ENCODE measurements at places on chromosomes 4 and X.

DNA sequence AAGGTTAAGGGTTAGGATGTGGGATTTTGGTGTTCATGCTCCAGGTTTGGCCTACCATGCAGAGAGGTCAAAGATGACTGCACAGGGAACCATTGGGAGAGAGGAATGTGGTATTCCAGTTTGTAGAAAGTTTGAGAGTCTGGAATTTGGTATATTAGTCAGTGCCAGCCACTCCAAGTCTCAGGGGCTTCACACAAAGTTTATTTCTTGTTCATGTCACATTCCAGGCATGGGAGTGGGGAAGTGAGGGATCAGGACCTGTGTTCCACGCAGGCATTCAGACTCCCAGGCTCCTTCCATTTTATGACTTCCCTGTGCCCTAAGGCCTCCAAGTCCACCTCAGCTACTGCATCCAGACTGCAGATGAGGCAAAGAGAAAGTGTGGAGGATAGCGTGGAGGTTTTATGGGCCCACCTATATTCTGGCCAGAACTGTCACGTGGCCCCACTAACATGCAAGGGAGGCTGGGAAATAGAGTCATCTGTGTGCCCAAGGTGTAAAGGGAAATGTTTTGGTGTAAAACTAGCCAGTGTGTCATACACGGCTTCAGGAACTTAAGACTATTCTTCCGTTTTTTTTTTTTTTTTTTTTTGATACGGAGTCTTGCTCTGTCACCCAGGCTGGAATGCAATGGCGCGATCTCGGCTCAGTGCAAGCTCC lies 140.6 kb upstream of the SCML1 start:
- no peak for DNase-seq

DNA sequence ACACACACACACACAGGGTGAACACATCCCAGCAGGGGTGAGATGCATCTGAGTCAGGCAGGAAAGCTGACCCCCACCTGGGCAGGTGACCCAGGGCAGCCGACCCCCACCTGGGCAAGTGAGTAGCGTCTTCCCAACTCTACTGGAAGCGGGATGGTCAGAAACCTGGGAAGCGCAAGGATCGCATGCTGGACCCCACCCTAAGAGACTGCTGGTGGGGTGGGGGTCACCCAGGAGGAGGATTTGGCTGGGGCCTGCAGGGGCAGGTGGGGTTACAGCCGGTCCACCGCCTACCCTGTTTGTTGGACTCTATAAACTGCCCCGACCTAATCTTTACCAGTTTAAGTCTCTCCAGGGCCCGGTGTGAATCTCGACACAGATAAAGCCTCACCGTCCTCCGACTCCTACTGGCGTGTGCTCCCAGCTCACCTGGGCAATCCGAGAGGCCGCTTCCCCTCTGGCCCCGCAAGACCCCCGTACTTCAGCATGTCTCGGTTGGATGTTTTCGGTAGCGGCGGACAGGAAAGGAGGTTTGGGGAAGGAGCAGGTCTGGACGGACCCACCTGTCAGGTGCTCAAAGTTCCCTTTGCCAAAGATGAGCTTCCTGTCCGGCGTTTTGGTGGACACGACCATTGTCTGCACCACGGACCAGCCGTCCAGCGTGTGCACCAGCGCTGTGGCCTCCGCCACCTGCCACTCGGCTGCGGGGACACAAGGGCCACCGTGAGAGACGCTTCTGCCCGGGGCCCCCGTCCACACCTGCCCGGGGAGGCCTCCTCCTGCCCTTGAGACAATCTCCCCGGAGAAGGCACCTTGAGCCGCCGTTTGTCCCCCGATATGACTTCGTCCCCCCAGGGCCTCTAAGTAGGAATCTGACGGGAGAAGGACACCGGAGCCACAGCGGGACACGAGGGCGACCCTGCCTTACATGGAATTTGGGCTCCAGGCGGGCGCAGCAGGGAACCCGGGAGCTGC lies 2.0 kb downstream of the GTPBP6 start:
- no peak for DNase-seq

- no peak for DNase-seq
Observed at GRCh38 chr4:130985371-130985770, 1889.4 kb downstream of the C4orf33 start.

DNA sequence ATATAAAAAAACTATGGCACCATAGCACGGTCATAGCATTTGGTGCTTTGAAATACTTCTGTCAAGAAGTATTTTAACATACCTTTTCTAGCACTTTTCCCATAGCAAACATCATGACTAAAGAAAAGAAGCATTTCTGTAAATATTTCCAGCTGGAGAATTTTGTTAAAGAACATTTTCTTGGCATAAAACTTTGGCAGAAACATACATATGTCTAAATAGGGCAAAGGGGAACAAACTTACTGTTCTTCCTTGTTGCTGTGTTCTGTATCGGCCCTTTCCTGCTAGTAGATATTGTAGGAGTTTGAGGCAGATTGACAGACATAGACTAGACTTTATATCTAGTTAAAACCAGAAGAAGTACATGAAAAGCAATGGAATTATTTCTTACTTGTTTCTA lies 2368.5 kb downstream of the PCDH7 start:
- DNase-seq, result no peak

DNA sequence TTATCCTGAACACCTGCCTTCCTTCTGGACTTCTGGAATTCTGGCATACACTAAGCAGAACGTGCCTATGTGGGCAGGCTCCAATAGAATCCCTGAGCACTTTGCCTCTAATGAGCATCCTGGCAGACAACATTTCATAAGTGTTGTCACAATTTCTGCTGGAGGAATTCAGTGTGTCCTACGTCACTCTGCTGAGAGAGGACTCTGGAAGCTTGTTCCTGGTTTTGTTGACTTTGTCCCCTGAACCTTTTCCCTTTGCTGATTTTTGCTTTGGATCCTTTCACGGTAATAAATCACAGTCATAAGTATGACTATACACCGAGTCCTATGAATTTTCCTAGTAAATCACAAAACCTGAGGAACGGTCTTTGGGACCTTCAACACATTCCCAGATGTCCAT lies 43.2 kb downstream of the MTMR8 start:
- no peak for DNase-seq

- DNase-seq, result no peak
Observed at GRCh38 chr4:99998062-99998867, 48.2 kb upstream of the H2AZ1 start.

- DNase-seq, result no peak
Observed at GRCh38 chr4:15131551-15131950, 129.3 kb downstream of the CPEB2 start.

GRCh38 chr4:159134429-159134828 lies 31.6 kb downstream of the RAPGEF2 start:
- DNase-seq, result no peak

- no peak for DNase-seq
Observed at GRCh38 chrX:139204898-139205667, 325.5 kb upstream of the F9 start.

- no peak for DNase-seq
Observed at GRCh38 chrX:107730991-107731766, 44.4 kb downstream of the TSC22D3 start.

DNA sequence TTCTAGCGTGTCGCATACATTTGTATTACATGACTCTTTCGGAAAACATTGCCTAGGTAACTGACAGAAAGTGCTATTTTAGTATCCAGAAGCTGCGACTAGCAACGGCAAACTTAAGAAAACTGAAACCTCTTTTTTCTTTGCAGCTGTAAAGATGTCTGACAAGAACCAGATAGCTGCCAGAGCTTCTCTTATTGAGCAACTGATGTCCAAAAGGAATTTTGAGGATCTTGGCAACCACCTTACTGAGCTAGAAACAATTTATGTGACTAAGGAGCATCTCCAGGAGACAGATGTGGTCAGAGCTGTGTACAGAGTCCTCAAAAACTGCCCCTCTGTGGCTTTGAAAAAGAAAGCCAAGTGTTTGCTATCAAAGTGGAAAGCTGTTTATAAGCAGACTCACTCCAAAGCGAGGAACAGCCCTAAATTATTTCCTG lies 9.4 kb downstream of the TCEANC start:
- no peak for DNase-seq

DNA sequence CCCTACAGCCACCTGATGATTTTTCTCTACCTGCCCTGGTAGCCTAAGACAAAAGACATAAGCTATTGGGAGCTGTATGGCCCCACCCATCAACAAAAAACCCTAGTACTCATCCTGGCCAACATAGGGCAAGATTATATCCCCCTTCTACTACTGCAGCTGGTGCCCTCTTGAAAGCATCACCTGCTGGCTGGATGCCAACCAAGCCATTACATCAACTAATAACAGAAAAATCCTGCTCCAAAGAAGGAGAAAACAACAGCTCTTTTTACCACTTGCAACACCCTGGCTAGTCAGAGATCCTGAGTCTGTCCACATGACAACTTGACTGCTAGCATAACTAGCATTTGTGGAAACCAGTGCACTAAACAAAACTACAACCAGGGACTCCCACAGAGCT lies 43.6 kb upstream of the UPRT start:
- no peak for DNase-seq

DNA sequence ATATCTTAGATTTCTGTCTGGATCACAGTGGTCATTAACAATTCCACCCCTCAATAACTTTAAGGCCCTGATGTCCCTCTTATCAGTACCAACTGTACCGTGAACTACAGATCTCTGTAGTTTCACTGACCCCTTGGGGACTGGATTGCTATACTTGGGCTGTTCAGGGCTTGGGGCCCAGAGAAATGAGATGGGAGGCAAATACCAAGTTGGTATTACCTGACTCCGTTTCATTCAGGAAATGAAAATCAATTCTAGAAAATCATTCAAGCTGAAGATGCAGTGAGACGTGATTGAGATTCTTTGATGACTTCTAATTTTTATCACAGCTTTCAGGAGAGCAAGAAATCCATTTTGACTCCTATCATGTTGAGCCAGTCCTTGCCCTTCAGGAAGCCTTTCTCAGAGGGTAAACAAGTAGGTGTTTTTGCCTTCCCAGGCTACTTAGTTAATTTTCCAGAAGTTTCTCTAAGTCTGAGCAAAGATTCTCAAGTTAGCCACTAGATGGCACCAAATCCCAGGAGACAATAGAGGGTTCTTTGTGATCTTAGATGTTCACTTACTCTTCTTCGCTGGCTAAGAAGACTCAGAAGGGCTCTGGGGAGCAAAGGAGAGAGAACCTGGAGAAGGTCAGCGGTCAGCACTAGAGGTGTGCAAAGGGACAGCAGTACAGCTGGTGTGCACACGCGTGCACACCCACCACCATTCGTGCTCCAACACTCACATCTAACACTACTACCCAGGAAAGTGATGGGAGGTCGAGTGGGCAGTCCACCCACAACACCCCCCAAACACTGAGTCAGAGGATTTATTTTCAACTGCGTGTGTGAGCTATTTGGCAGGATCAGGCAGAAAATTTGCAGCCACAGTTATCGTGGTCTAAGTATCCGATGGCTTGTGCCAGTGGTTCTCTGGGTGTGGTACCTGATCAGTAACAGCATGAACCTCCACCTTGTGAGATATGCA lies 7.4 kb downstream of the HNRNPH2 start:
- DNase-seq, result no peak

- DNase-seq, result no peak
Observed at GRCh38 chr4:7900334-7900909, 39.2 kb downstream of the AFAP1 start.

DNA sequence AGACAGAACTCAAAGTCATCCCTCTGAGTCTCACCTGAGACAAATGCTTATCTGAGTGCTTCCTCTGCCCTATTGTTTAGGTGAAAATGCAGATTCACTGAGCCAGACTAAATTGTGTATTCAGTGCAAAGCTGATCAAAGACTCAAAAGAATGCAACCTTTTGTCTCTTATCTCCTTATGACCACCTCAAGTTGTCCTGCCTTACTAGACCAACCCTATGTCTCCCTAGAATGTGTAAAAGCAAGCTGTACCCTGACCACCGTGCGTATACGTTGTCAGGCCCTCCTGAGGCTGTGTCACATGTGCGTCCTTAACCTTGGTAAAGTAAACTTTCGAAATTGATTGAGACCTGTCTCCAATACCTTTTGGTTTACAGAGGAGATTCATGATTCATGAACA lies 63.6 kb upstream of the SH3RF1 start:
- DNase-seq, result no peak

GRCh38 chrX:119158226-119158625 lies 30.6 kb upstream of the KIAA1210 start:
- DNase-seq, result no peak

DNA sequence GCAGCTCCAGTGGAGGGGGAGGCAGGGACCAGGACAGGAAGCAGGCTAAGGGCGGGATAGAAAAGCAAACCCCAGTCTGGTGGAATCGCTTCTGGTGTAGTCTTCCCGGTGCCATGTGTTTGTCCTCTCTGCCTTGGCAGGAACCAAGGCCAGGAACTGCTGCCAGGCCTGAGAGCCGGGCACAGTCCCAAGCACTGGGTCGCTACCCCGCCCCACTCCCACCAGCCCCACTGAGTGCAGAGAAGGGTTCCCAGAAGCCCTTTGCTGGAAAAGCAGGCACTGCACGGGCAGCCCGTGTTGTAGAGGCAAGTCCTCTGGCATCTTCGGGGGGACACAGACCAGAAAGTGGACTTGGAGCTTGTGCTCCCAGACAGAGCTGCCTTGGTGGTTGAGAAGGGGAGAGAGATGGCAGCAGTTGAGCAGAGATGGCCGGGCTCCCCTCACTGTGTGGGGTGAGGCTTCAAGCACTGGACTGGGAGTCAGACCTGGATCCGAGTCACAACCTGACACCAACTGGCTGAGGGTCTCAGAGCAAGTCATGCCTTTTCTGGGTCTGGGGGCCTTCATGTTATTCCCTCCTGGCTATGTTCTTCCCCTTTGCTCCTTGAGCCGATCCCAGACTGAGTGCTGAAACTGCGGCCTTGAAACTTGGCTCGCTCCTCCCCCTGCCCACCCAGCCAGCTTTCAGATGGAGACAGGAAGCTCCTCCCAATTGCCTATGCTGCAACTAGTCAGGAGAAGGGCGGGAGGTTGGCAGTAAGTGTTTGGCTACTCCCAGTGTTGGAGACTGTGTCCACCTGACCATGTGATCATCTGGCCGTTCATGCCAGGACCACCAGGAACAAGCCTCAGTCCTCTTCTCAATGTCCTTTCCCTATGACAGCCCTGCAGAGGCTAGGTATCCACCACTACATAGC lies 59.7 kb upstream of the MTM1 start:
- DNase-seq, result no peak

DNA sequence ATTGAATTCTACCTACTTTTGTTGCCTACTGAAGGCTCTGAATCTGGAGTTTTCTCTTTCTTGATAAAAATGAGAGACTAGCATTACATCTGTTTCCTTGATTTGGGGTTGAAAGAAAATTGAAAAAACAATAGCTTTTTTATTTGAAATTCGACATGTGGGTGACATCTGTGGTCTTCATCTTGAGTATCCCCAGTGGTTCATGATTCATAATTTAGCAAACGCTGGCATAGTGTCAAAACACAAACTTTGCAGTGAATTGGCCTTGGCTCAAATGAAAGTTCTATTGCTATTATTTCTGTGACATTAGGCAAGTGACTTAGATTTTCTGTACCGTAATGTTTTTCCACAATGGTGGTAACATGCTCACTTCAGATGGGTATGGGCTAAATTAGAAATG lies 747.6 kb downstream of the PCDH7 start:
- DNase-seq, result no peak

- no peak for DNase-seq
Observed at GRCh38 chrX:103250977-103251376, 4.0 kb downstream of the TCEAL8 start.

Measured in stimulated activated CD8-positive, alpha-beta memory T cell treated with anti-CD3 and anti-CD28 coated beads, Interleukin-4, amount 100 ng/mL, for 24 hours (primary cell).